GM10248 (cell line): ENCODE measurements at places on chromosomes 7 and 10.

- no peak for DNase-seq
Observed at GRCh38 chr10:121594623-121595350, 3.5 kb downstream of the FGFR2 start.

DNA sequence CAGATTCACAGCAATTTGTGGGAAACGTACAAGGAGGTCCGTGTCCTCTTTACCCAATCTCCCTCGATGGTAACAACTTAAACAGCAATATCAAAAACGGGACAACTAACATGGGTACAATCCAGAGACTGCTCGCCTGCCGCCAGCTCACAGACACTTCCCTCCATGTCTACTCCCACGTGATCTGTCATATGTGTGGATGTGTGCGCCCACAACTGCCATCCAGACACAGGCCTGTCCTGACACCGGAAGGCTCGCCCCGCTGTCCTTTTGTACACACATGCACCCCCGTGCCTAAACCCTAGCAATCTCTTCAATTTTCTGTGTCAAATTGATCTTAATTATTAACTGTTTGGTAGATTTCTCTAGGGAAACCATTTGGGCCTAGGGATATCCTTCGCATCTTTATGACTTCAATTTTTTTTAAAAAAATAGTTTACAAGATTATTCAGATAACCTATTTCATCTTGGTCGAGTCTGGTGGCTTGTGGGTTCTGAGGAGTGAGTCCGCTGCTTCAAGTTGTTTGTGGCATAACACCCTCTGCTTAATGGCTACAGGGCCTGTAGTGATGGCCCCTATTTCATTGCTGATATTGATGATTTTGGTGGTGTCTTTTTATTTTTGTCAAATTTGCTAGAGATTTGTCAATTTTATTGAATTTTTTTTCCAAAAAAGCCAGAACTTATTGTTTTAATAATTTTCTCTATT lies 260.6 kb downstream of the MAD1L1 start:
- no peak for DNase-seq

GRCh38 chr10:127526161-127526560 lies 22.9 kb upstream of the NPS start:
- no peak for DNase-seq

DNA sequence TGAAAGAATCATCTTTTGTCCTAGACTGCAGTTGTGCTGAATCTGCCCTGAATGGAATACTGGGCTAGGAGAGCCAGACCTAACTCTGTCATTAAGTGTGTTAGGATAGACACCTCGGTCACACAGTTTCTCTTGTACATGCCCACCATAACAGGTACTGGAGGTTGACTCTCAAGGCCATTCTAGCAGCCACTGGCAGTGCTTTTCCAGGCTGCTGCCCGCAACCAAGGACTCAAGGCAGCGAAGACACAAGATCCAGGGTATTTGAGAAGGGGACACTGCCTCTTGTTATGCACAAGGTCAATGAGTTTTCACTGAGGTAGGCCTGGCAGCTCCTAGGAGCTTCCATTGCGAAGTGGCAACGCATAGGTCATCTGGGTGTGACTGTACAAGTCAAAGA lies 70.6 kb upstream of the ZNF746 start:
- no peak for DNase-seq

- peak; percentile 17 for DNase-seq
Observed at GRCh38 chr10:123141791-123142700, 5.9 kb upstream of the HMX2 start.

DNA sequence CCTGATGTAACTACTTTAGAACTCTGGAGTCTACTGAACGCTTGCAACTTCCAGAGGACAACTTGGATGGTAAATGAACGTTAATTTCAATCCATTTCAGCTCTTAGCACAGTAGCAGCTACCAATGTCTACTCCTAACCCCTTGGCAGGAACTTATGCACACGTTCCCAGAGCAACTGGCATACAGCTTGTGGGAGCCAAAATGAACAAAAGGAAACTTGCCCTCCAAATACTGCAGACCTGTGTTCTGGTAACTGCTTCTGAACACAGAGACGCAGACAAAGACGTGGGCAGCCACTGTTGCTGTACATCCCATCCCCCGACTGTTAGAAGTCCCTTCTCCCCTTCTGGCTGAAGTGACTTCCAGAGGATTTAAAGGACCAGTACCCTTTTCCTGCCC lies 61.3 kb downstream of the XPNPEP1 start:
- no peak for DNase-seq

DNA sequence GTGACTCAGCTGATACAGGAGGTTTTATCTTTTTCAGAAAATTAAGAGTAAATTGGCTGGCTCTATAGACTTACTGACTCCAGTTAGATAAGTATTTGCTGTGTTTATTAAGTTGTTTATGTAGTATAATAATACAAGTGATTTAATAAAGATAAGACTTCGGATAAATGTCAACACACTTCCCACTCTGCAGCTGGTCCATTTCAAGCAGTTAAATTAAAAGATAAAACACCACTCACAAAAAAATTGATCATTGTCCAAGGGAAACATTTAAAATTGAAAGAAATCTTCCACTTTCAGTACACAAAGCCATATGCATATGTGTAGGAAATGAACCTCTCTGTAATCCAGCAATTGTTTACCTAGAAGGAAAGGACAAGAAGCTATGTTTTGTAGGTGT lies 106.1 kb upstream of the SP8 start:
- no peak for DNase-seq

DNA sequence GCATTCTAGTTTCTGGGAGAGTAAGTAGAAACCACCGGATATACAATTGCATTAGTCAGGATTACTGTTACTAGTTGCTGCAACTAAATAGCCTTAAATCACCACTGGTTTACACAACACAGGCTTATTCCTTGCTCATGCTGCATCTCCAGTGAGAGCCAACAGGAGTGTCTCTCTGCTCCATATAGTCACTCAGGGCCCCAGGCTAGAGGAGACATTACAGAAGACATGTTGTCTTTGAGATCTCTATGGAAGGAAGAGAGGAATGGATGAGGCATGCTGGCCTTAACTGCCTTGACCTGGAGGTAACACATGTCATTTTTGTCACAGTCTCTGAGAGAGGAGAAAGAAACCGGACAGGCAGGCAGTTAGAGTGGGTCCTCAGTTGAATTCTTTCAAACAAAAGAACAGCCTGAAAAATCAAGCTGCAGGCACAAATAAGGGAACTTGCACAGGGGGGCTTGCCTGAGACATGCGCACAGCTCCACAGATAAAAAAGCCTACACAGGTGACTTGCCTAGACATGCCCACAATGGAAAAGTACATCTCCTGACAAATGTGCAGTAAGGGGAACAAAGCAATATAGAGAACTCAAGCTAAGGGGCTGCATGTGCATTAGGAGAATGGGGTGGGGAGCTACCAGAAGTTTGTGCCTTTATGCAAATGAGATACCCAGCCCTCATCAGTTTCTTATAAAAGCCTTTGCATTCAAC lies 348.0 kb downstream of the TYW1 start:
- DNase-seq = no peak

DNA sequence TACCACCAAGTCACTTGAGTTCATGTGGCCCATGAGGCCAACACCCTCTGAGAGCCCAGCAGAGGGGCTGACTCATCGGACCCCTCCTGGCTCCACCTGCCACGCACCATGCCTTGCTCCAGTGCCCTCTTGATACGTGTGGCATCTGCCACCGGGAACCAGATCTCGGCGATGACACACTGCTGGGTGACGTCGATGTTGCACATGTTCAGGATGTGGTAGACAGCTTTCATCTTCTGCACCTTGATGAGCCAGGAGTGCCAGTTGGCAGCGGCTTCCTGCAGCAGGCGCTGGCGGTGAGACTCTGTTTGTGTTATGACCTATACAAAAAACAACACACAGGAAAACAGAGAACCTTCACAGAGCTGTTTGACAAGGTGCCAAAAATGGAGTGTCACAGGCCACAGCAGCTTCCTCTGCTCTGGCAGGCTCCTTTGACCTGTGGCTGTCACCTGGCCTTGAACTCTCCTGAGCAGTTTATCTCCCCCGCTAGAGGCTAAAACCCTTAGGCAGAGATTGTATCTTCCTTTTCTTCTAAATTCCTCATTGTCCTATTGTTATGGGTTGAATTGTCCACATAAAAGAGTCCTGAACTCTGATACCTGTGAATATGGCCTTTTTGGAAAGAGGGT lies 45.2 kb upstream of the TMEM213 start:
- DNase-seq = no peak

GRCh38 chr10:86443936-86444335 lies 77.3 kb upstream of the GRID1 start:
- DNase-seq = no peak

DNA sequence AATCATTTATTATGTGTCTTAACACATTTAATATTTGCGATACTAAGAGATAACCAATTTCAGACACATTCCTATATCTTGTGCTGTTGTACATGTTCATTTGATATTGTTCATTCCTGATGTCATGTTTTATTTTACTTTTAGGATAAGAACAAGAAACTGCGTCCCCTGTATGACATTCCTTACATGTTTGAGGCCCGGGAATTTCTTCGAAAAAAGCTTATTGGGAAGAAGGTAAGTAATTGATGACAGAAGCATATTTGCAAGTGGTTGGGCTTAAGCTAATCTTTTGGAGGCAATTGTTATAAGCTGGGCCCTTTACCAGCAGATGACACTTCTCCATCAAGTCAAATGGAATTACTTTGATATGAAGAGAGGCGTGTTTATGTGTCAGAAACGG lies 155.3 kb downstream of the SND1 start:
- no peak for DNase-seq

- peak; percentile 60 for DNase-seq
Observed at GRCh38 chr10:26486990-26487850, 49.1 kb downstream of the APBB1IP start.

DNA sequence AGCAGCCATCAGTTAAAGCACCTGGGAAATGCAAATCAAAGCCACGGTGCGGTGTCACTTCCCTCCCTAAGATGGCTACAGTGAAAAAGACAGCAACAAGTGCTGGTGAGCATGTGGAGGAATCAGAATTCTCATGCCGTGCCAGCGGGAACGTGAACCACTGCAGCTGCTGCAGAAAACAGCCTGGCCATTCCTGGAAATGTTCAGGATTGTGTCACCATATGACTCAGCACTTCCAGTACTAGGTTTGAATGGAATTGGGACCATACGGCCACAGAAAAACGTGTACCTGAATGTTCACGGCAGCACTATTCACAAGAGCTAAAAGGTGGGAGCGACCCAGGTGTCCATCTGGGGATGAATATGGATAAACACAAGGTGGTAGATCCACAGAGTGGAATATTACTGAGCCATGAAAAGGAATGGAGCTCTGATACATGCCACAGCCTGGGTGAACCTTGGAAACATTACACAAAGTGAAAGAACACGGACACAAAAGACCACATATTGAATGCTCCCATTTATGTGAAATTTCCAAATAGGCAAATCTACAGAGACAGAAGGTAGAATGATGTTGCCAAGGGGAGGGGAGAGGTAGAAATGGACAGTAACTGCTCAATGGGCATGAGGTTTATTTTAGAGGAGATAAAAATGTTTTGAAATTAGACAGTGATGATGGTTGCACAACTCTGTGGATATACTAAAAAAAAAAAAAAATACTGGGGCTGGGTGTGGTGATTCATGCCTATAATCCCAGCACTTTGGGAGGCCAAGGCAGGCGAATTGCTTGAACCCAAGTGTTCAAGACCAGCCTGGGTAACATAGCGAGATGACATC lies 61.6 kb downstream of the MICALL2 start:
- DNase-seq = no peak

DNA sequence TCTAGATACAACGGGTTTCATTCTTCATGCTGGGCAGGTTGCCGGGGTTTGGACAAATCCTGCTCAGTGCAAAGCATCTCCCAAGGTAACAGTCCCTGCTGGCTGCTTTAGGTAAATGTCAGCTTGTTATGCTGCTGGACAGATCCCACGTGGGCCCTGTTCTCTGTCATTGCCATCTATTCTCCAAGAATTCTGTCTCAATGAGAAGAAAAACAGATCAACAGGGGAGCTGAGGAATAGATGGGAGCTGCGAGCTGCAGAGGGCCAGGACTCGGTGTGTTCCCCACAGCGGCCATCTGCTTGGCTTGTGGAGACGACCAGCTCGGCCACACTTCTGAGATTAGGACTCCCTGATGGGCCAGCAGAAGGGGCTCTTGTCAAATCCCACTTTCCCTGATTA lies 235.2 kb downstream of the DPP6 start:
- DNase-seq = no peak

DNA sequence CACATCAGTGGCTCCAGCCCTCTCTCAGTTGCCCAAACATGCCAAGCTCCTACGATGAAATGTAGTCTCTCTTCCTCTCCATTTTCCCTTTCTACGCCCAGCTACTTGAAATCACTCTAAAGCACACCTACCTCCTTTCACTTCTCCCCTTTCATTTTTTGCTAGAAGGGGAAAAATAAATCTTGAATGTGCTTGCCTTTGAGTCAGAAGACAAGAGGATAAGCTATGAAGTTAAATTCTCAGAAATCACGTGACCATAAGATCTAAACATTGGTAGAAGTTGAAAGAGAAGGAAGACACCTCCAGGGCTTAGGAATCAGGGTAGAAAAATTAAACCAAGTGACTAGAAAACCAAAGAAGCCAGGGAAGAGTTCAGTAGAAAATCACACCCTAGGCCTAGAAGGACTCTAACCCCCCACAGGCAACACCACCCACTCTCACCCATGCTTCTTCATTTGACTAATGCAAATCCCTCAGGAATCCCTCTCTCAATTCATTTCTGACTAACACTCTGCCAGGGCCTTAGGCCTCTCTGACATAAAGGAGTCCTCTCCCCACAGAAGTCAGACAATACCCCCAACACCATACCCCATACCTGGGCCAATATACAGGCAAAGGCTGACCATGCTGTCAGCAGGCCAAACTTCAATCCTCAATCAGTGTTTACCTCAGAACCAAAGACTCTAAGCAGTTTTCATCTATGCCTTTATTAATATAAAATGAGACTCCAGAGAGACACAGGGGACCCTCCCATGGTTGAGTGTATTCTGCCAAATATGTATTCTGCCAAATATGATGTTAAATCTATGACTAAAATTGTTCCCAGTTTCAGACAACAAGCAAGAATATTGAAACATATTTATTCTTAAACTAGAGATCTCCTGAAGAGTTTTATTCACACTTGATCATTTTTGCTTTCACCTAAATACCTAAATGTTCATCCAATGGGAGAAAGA lies 84.8 kb downstream of the ELMO1 start:
- no peak for DNase-seq

DNA sequence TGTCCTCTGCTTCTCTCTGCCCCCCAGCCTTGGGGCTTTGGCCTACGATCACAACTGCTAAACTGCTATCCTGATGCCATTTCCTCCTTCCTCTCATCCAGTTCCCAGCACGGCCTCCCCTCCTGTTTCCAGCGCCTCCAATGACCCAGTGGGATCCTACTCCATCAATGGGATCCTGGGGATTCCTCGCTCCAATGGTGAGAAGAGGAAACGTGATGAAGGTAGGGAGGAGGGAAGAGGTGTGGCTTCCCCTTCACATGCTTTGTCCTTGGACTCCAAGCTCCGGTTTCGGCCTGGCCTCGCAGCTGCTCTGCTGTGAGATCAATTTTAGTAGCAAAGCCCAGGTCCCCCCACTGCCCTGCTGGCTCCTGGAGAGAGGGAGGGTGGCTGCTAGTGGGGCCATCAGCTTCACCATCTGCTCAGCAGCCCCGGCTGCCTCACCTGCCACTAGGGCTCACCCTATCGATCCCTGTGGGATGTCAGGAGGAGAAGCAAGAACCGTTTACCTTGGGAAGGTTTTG lies 35.8 kb downstream of the PAX2 start:
- no peak for DNase-seq

- DNase-seq = no peak
Observed at GRCh38 chr10:78520737-78521430, 487.2 kb downstream of the RPS24 start.
